ENCODE measurements at places on chromosomes 12 and 14. TPM values are rescaled to one million over a fixed set of nuclear protein-coding genes. Genes with fewer than 3 reads are reported as not detected.

Gene CPNE6
- total RNA-seq, result not detected

Gene PPM1H
- total RNA-seq, result 2.6 TPM

Gene GNB3
- total RNA-seq, result not detected

Gene PLEKHG7
- not detected for total RNA-seq

Gene SIX6
- not detected for total RNA-seq

Gene ARHGAP9
- 16.6 TPM for total RNA-seq

Gene RIPK3
- total RNA-seq, result 10.3 TPM

Gene INSM2
- not detected for total RNA-seq

Gene C12orf60
- total RNA-seq, result 1.3 TPM

Gene ZBTB39
- 4.6 TPM for total RNA-seq

Gene ATG101
- total RNA-seq, result 28.8 TPM

Gene CHD8
- total RNA-seq, result 55.3 TPM

Gene CAPRIN2
- 31.7 TPM for total RNA-seq

Gene KLHL33
- 0.51 TPM for total RNA-seq

Gene SERPINA12
- not detected for total RNA-seq

Gene PLD4
- not detected for total RNA-seq

Gene TSHR
- not detected for total RNA-seq

Gene LRCOL1
- not detected for total RNA-seq

Gene HOXC10
- total RNA-seq, result 12.4 TPM

Gene TAS2R30
- total RNA-seq, result 17.9 TPM

Gene INHBC
- total RNA-seq, result not detected

Gene CCDC177
- not detected for total RNA-seq

Gene RNASE2
- 7.2 TPM for total RNA-seq

Gene CCNB1IP1
- 42.2 TPM for total RNA-seq

Gene GUCY2C
- 0.17 TPM for total RNA-seq

Gene ACVRL1
- 90.9 TPM for total RNA-seq

Gene PTPRO
- total RNA-seq, result 6.8 TPM

Gene GLIPR1
- total RNA-seq, result 21.4 TPM

Gene DENR
- 19.6 TPM for total RNA-seq

Gene HCAR3
- 1.9 TPM for total RNA-seq

Gene KIF26A
- total RNA-seq, result 0.65 TPM

Gene BBS10
- total RNA-seq, result 10.7 TPM

All from subcutaneous adipose tissue (tissue), 4 donors.